ENCODE measurements at places on chromosomes 6 and 20.

DNA sequence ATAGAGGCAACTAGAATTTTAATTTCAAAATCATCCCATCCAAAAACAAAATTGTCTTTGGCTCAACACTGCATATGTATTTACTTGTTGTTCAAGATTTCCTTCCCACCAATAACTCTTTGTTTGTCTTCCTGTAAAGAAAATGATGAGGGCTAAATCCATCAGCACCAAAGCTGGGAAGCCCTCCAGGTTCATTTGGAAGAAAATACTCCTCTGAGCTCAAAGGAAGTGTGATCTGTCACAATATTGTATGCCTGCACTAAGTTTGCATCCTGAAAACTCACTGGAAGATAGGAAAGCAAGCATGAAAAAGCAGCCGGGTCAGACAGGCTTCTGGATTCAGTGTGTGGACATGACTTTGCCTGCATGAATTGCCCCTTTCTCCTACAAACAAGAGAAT, 28.7 kb upstream of the OPRM1 start:
- no peak for DNase-seq

GRCh38 chr20:56986931-56987720, 279.3 kb downstream of the BMP7 start:
- DNase-seq, result no peak

- DNase-seq, result no peak
Measured at GRCh38 chr6:154960299-154960843, 34.7 kb upstream of the TIAM2 start.

- no peak for DNase-seq
Measured at GRCh38 chr6:21331235-21331634, 262.3 kb upstream of the SOX4 start.

- DNase-seq, result no peak
Measured at GRCh38 chr6:64062960-64063683, 427.5 kb downstream of the PHF3 start.

All from left renal cortex interstitium (tissue), 4 donors.